ENCODE measurements at places on chromosomes 16 and 17.

DNA sequence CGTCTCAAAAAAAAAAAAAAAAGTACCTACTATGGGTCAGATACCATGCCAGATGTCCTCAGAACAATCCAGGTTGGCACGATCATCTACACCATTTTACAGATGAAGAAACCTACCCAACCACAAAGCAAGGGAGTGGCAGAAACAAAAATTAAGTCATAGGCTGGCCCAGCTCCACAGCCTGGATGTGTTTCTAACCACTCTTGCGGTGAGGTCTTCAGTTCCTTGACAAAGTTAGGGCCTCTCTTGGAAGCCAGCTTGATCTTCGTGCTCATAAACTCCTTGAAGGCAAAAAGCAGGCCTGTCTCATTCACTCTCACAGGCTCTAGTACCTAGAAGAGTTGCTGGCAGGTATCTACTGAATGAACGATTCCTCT, 6.2 kb downstream of the GGA2 start:
- no peak for DNase-seq
- peak overlapping the region; percentile 69 for H3K27ac ChIP-seq
- H3K4me3 ChIP-seq, result no peak overlapping the region
- H3K36me3 ChIP-seq, result no peaks in the 10 kb centered on the region
- peaks cover 50% of the 10 kb centered on the region for H3K4me1 ChIP-seq

DNA sequence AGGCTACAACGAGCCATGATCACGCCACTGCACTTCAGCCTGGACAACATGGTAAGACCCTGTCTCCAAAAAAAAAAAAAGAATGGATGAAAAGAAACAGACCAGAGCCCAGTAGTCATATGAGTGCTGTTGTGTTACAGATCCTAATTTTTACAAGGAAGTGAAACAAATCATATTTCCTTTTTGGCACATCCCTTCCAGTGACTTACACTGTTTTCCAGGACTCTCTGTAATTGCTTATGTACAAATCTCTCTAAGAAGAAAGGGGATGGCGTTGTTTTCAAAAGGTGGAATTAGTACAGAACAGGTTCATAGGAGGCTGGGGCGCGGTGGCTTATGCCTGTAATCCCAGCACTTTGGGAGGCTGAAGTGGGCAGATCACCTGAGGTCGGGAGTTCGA, 19.8 kb upstream of the ZNF594 start:
- no peaks in the 10 kb centered on the region for H3K27me3 ChIP-seq
- peak overlapping the region; percentile 23 for H3K27ac ChIP-seq
- no peak overlapping the region for H3K4me3 ChIP-seq
- DNase-seq, result no peak
- peaks cover 17% of the 10 kb centered on the region for H3K36me3 ChIP-seq

GRCh38 chr17:82914375-82914774, 74.6 kb upstream of the ZNF750 start:
- DNase-seq, result no peak
- no peaks in the 10 kb centered on the region for H3K36me3 ChIP-seq
- no peaks in the 10 kb centered on the region for H3K4me1 ChIP-seq
- H3K4me3 ChIP-seq, result no peak overlapping the region
- H3K27ac ChIP-seq, result no peak overlapping the region
- no peaks in the 10 kb centered on the region for H3K27me3 ChIP-seq

DNA sequence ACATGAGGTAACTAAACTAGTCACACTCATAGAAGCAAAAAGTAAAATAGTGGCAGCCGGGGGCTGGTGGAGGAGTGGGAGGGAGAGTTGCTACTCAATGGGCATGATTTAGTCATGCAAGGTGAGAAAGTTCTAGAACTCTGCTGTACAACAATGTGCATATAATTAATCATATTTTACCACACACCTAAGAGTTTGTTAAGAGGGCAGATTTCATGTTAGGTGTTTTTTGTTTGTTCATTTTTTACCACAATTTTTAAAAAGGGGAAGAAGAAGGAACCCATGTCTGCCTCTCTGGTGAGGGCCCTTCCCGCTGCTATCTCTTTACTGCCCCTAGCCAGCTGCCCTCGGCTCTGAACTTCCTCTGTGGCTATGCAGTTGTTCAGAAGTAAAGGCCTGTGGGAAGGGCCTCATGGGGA, 11.2 kb downstream of the CD300LB start:
- H3K4me1 ChIP-seq, result no peaks in the 10 kb centered on the region
- H3K4me3 ChIP-seq, result no peak overlapping the region
- peak overlapping the region; percentile 67 for H3K27ac ChIP-seq
- H3K36me3 ChIP-seq, result no peaks in the 10 kb centered on the region
- no peaks in the 10 kb centered on the region for H3K27me3 ChIP-seq

- H3K4me1 ChIP-seq, result peaks cover 12% of the 10 kb centered on the region
- peak overlapping the region; percentile 34 for H3K27ac ChIP-seq
- no peaks in the 10 kb centered on the region for H3K36me3 ChIP-seq
Measured at GRCh38 chr16:50280932-50281331, 14.6 kb downstream of the ADCY7 start.

GRCh38 chr16:12141073-12141951, 164.8 kb downstream of the SNX29 start:
- H3K36me3 ChIP-seq, result peaks cover 6% of the 10 kb centered on the region
- H3K27me3 ChIP-seq, result no peaks in the 10 kb centered on the region
- no peak overlapping the region for H3K4me3 ChIP-seq
- H3K27ac ChIP-seq, result no peak overlapping the region

DNA sequence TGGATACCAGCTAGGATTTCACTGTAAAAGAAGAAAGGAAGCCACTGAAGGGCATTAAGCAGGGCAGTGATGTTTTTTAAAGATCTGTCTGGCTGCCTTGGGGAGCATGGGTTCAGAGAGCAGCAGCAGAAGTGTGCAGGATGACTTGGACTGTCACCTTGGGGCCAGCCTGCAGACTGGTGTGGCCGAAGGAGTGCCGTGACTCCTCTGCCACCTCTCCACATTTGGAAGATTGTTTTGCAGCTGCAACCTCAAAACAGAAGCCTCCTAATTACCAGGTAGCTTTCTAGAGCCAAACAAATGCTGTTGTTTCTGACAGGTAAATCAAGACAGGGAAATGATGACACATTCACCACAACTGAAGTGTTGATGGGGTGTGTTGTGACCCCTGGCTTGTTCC, 681.4 kb downstream of the WWOX start:
- H3K27ac ChIP-seq, result no peak overlapping the region
- DNase-seq, result no peak
- no peaks in the 10 kb centered on the region for H3K27me3 ChIP-seq
- no peaks in the 10 kb centered on the region for H3K4me1 ChIP-seq
